ENCODE measurements at places on chromosomes 7 and 10.

DNA sequence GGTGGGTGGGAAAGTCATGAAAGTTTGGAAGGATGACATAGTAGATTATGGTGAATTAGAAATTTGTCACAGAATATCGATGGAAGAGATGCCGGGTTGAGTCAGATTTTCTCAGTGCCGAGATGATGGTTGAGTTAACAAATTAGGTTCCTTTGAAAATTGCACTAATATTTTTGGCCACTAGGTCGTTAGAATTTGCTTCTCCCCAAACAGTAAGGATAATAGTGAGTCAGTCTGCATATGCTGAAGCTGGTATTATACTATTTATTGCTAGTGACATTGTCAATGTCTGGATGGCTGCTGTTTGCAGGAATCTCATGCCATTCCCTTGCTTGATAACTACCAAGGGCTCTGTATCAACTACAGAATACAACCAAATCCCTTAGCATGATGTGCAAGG, 37.7 kb upstream of the MINDY3 start:
- no peak for DNase-seq

DNA sequence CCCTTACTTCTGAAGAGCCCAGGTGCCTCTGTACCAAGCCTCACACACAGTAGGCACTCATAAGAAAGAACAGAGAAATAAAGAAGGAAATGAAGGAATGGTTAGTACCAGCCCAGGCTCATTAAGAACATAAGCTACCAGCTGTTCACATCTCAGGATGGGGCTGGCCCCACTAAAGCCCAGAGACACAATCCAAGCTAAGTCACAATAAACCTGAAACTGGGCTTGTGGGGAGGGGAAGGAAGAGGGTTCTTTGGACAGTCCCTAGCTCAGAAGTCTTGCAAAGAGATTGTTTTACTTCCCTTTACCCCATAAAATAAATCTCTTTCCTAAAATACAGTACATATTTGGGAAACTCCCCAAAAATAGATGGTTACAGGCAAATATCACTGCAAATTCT, 24.3 kb downstream of the FBXW4 start:
- DNase-seq: no peak

DNA sequence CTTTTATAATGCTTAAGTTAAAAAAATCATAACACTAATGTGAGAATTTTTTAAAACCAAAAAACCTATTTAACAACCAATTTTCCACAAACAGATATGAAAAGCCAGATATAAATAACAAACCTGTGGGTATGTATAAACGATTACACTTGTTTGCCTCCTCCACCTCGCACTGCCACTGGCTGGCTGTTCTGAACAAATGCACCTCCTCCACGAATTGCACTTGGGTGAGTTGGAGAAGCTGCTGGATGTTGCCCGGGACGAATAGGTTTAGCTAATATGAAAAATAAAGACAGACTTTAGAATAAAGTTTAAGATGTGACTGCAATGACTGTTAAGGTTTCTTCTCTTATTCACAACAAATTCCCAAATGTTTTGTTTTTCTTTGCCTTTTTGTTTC, 40.8 kb downstream of the KIF5B start:
- DNase-seq: no peak

GRCh38 chr7:139749545-139749944, 28.3 kb downstream of the HIPK2 start:
- no peak for DNase-seq

DNA sequence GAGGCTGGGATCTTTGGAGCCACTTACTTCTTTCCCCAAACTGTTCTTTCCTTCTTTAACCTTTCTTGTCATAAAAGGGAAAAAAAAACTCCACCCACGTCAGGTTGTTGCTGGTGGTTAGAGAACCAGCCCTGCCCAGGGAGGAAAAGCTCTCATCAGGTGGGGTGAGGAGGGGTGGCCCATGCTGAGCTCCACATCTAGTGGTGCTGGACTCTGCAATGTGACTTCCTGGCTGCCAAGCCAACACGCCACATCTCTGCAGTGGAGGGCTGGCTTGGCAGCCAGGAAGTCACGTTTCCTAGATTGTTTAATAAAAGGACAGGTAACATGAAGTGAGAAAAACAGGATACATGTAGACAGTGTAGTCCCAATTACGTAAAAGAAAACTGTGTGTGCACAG, 37.4 kb downstream of the WIPF3 start:
- no peak for DNase-seq

GRCh38 chr7:149007146-149007545, 21.2 kb downstream of the PDIA4 start:
- DNase-seq: no peak

- no peak for DNase-seq
Observed at GRCh38 chr7:20153999-20154398, 63.2 kb downstream of the MACC1 start.

DNA sequence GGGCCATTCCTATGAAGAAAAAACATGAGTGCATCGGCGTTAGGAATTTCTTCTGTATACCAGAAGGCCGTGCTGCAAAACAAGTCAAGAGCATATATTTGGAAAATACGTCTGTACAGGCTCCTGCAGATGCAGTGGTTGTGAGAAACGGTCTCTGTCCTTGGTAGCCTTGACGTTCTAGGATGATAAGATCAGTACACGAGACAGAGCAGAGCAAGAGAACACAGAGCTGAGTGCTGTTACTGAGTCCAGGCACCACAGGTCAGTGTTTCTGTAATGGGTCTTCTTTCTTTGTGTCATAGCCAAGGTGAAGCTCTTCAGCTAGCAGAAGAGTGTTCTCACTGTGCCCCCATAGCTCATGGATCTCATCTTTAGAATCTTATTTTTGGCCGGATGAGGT, 62.8 kb downstream of the WDR37 start:
- DNase-seq: no peak

- DNase-seq: peak; percentile 67
Observed at GRCh38 chr10:125057158-125058001, 103.0 kb downstream of the CTBP2 start.

- DNase-seq: no peak
Observed at GRCh38 chr7:115693779-115694178, 336.8 kb downstream of the TFEC start.

DNA sequence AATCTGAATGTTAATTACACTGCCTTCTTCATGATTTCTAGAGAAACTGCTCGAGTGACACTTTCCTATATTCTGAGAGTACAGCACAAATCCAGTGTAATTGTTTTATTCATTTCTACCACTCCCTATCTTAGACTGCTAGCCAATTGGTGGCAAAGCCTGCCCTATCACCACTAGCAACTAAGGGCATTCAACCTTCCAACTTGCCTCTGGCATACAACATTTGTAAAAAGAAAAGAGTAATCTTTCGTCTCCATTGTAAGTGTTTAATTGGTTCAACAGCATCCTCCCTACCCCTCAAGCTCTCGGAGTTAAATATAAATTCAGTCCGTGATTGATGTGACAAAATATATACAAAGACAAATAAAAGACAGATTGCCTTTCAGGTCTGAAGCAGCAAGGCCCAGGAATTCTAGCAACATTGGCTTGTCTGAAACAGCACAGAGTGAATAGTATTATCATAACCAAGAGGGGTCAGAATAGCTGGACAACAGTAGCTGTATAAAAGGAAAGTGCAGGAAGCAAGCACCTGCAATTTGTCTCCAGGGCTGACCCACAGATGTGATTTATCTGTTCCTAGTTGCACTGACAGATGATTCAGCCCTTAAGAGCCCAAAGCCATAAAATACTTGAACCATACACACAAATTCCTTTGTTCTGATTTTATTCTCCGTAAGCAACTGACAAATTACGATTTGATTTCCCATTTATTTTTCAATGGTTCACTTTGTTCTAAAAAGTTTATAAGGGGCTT, 47.6 kb upstream of the ANKRD1 start:
- no peak for DNase-seq

DNA sequence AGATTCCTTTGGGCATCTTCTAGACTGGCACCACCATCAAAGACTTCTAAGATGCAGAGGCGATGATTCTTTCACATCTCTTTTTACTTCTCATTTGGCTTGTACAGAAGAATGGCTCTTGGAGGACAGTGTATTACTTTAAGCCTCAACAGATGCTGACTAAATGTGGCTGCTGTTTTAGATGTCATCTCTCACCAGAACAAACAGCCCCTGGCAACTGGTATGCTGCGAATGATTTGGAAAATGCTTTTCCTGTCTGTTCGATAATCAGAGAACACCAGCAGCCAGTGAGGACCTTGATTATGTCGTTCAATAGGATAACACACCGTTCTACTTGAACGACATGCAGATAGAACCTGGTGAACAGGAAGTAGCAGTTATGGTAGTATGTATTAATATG, 131.8 kb downstream of the RNF216 start:
- no peak for DNase-seq

GRCh38 chr10:3668276-3668965, 116.6 kb downstream of the KLF6 start:
- peak; percentile 56 for DNase-seq

GRCh38 chr10:7258948-7259523, 151.8 kb downstream of the SFMBT2 start:
- DNase-seq: no peak

DNA sequence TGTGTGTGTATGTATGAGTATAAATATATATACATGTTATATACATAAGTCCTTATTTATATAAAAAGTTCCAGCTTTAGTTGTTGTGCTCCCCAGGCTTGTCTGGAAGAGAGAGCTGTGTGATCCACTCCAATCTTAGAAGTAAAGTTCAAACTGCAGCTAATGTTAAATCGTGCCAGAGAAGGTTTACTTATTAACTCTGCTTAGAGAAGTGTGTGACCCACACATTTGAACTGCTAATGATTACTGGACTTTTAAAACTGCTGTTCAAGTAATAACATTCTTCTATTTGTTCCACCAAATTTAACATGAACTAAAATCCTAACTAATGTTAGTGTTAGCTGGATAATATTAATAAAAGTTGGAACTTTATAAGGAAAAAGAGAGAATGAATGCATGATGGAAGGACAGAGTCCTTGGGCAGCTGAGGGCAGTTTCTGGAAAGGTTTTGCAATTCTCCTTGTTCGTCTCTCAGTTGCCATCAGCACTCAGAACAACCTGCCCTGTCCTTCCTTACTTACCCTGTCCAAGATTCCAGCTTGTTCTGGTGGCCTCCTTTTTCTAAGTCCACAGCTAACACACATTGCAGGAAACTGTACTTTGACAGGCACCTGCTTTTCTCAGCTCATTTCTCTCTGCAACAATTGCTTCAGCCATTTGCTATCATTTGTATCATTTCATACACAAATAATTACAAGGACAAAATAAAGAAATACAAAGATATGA, 162.6 kb downstream of the FAM107B start:
- DNase-seq: no peak

DNA sequence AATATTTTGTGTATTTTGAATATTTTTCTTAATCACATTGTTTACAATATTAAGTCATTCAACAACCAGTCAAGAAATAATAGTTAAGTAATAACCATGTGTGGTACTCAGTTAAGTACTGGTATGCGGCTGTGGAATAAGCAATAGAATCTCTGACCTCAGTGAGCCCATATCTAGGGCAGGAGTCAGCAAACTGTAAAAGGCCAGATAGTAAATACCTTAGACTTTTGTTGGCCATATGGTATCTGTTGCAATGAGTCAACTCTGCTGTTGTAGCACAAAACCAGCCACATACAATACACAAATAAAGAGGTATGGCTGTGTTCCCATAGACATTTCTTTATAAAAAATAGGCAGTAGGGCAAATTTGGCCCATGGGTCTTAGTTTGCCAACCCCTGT, 311.6 kb upstream of the SEMA3A start:
- no peak for DNase-seq

- DNase-seq: no peak
Observed at GRCh38 chr10:26468700-26469099, 30.6 kb downstream of the APBB1IP start.

- DNase-seq: no peak
Observed at GRCh38 chr7:29343399-29343798, 148.8 kb downstream of the CHN2 start.

DNA sequence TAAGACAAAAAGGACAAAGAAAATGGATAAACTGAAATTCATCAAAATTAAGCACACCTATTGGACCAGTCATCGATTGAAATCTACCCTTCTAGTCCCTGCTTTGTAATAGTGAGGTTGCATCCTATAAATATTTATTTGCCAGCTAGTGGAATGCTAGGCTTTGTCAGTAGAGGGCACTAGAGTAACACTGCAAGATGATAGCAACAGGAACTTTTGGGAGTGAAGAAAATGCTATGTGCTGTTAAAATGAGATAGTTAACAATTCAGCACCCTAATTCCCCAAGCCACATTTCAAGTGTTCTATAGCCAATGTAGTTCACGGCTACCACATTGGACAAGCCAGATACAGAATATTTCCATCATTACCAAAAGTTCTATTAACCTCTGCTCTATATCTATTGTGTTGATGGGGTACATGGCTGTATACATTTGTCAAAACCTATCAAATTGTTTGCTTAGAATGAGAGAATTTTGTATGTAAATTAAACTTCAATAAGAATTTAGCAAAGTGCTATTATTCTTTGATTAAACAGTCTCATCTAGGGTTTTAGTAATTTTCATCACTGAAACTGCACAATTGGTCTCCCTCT, 69.8 kb downstream of the LSMEM1 start:
- no peak for DNase-seq

- DNase-seq: no peak
Observed at GRCh38 chr10:48821692-48822091, 117.9 kb downstream of the LRRC18 start.

DNA sequence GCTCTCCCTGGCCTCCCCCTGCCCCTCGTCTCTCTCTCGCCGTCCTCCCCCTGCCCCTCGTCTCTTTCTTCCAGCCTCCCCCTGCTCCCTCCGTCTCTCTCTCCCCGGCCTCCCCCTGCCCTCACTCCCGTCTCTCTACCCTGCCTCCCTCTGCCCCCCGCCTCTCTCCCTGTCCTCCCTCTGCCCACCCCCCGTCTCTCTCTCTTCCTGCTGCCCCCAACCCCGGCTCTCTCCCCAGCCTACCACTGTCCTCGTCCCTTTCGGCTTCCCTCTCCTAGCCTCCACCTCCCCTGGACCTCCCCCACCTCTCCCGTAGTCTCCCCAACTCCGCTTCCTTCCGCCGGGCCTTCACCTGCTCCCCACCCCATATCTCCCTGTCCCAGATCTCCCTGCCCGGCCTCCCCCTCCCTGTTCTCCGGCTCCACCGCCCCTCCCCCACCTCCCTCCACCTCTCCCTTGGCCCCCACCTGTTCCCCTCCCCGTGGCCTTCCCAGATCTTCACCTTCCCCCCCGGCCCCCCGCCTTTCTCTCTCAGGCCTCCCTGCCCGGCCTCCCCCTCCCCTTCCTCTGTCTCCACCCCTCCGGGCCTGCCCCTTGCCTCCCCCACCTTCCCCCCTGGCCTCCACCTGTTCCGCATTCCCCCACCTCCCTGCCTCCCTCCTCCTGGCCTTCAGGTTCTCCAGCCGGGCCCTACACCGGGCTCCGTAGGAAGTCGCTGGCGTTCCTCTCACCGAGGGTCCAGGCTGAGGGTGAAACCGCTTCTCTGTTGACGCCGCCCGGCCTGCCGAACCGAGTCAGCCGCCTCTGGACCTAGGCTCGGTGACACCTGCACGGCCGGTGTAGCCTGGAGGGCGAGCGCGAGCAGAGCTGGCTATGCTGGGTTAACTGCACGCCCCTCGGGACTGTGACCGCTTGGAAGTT, 1.2 kb downstream of the GET4 start:
- DNase-seq: no peak

Data from breast epithelium (tissue), 4 donors.